Activated CD4-positive, alpha-beta T cell treated with anti-CD3 and anti-CD28 coated beads for 1 hour (primary cell): ENCODE measurements at places on chromosomes 2 and 18.

DNA sequence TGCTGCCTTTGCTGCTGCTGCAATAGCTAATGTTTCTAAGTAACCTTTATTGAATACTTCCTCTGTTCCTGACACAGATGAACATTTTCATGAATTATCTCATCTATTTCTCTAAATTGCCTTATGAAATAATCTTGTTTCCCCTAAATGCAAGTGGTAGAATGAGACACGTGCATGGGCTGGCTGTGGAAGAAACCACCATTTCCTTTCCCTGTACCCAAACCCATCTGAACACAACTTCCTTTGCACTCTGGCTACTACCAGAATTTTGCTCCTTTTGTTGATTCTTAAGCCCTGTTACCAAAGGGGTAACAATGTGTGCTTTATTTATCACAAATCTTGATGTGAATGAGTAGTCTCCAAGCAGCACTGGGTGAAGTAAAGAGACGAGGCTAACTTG, 29.2 kb downstream of the AKAIN1 start:
- no peak for DNase-seq

DNA sequence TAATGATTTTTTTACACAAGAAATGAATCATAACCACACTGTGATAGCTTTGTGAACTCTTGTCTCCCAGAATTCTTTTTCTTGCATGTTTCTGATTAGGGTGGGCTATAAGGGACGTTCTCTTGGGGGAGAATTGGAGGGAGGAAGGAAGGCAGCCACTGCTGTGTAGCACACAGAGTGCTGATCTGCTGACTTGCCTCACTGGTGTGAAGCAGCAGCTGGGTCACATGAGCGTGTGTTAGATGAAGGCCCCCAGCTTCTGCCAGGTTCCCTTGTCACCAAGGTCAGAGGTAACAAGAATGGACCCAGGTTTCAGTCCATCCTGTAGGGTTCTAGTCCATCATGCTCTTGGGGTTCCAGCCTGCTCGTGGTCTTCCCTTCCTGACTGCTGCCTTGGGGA, 107.4 kb upstream of the GLI2 start:
- no peak for DNase-seq

- no peak for DNase-seq
Measured at GRCh38 chr2:150319085-150319484, 168.4 kb downstream of the RND3 start.

GRCh38 chr2:26346454-26347053, at the start of gene ADGRF3:
ADGRF3 (minus strand) TSS chr2:26346789; CDS start chr2:26346234, 555 bp downstream.
- DNase-seq: peak; percentile 49

DNA sequence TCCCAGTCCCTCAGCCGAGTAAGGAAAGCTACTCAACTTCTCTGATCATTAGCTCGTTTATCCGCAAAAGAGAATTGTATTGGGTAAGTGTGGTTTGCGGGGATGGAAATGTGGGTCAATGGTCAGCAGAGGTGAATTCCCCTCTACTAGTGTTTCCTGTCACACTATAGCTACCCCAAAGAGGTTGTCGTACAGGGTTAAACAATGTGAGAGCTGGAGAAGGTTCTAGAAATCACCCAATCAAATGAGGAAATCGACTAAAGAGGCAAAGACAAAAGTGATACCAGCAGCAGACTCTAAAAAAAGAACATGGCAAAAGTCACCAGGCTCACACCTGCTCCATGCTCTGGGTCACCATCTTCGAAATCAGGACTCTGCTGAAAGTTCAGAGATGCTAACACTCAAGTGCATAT, 144.7 kb upstream of the ITGA4 start:
- DNase-seq: no peak

- no peak for DNase-seq
Measured at GRCh38 chr2:23745726-23746105, 181.2 kb downstream of the ATAD2B start.

- DNase-seq: no peak
Measured at GRCh38 chr18:59300676-59301285, 17.7 kb downstream of the CPLX4 start.

GRCh38 chr18:26614374-26614773, 66.0 kb upstream of the KCTD1 start:
- DNase-seq: no peak

DNA sequence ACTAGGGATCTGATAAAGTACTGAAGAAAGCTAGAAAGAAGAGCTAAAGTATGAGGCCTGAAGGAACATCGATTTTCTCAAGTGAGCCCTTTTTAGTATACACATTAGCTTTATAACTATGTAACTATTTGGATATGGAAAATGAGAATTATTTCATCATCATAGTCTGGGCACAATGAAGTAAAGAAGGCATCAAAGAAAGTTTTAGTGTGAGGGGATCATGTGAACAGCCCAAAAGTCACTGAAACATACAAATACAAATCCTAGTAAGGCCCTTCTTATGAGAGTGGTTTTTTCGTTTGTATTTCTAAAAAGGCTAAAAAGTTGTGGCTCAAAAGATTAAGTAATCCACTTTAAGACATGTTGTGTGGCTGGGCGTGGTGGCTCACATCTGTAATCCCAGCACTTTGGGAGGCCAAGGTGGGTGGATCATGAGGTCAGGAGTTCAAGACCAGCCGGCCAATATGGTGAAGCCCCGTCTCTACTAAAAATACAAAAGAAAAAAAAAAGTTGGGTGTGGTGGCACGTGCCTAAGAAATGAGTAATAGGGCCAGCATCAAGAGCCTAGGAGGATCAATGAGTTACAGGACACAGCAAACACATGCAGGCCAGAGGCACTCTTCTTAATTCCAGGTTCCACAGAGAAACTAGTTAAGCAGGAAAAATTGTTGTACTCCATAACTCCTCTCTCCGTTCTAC, 61.9 kb downstream of the PUM2 start:
- no peak for DNase-seq

DNA sequence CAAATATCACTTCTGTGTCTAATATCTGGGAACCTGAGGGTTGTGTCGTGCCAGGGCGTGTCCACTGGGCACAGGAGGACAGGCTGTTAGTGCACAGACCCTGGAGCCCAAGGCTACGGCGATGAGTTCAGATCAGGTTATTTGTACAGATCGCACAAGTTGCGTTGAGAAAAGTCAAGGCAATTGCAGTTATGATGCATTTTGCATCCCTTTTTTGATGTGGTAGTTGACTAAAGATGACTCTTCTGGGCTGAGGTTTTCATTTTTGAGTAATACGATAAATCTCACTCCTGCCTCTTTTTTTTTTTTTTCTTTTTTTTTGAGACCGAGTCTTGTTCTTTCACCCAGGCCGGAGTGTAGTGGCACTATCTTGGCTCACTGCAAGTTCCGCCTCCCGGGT, 7.2 kb downstream of the RBFA start:
- DNase-seq: no peak

GRCh38 chr2:238929242-238930081, 81.6 kb downstream of the TWIST2 start:
- DNase-seq: no peak

DNA sequence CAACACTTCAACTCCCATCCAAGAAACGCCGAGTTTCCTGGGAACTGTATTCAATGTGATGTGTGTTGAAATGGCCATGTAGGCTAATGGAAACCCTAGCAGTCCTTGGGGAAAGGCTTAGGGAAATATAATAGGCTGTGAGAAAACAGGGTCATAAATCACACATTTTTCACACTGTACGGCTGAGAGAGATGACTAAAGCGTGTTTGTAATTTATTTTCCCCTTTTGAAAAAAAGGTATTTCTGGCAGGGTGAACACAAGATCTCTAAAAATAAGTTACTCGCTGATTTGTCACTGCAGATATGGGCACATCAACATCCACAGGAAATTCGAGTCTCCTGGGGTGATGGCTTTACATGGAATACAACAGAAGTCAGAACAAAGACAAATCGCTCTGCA, 109.6 kb upstream of the ST6GAL2 start:
- no peak for DNase-seq

- DNase-seq: no peak
Measured at GRCh38 chr18:11960743-11961380, 20.4 kb upstream of the IMPA2 start.

DNA sequence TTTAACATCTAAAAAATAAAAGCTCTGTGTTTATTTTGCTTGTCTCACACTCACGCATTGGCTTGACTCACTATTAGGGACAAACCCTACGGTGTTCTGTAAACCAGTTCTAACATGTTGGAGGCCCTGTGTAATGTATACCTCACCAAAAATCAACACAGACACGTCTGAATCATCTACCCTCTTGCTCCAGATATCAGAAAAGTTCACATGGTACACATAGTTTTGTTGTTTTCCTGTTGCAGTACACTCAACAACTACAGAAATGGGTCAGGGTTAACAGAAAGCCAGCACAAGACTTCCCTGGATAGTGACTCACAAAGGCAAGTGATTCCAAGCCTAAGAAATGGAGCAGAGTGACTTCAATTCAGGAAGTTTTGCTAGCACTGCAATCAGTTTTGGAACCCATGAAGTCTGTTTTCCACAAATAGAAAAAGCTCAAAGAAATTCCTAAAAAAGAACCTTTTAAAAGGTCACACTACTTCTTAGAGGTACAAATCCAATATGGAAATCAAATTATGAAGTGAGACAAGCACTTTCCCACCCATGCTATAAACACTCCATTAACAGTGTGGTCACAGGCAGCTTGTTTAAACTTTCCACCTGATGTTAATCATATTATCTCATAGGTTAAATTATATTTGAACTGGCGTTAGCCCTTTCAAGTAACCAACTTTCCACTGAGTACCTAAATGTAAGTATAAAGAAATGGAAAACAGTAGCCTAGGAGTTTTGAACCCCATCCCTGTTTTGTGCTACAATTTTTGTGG, 87.4 kb downstream of the GAREM1 start:
- DNase-seq: no peak

GRCh38 chr2:36253086-36253485, 102.5 kb upstream of the CRIM1 start:
- no peak for DNase-seq

GRCh38 chr2:38415728-38416291, 38.7 kb upstream of the ATL2 start:
- no peak for DNase-seq

DNA sequence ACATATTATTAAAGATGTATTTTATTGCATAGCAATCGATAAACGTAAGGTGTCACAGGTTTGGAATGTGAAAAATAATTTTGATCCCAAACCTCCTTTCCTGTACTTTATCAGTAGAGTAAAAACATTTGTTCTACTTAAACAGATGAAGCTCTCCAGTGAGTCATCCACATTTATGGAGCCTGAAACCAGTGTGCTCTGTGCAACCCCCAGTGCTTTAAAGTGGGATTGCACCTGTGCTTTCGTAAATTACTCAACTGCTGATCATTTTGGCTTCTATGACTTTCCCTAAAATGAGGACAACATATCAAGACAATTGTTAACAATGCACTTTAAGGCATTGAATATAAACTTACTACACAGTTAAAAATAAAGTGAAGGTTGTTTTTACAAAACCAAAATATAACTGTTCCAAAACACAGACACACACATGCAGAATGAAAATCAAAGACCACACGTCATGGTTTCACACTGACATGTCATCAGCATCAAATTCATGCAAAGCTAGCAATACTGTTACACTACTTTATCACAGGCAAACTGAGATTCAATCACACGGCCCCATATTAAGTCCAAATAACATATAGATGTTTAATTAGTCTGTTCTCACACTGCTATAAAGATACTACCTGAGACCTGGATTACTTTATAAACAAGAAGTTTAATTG, 9.7 kb downstream of the TMEM18 start:
- no peak for DNase-seq

GRCh38 chr2:231854616-231855125, 68.4 kb downstream of the COPS7B start:
- no peak for DNase-seq

- no peak for DNase-seq
Measured at GRCh38 chr18:61400016-61400635, 66.9 kb downstream of the CDH20 start.

DNA sequence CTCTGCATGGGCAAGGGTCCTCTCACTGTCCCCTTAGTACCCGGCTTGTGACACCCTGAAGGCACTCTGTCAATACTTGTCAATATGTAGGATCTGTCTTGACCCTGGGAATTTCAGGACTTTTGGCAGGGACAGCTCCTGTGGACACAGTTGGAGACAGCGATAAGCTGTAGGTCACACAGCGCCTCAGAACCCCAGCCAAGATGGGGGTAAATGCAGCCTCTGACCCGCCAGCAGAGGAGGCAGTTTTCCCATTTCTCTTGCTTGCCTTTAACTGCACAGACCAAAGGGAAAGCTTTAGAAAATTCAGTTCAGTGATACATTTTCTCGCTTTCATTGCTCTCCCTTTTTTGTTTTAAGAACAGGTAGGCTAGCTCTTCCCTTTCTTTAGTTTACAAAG, 54.8 kb upstream of the KLHL29 start:
- DNase-seq: no peak

DNA sequence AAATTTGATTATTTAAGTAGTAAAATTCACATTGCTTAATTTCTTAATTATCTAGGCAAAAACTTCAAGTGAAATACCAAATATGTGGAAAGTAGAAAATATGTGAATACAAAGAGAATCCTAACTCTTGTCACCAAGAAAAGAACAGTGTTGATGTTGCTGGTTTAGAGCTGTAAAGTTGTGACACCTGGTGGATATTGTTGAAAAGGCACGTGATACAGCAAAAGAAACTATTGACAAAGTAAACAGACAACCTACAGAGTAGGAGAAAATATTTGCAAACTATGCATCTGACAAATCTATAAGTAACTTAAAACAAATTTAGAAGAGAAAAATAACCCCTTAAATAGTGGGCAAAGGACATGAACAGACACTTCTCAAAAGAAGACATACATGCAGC, 25.6 kb upstream of the ZC3H15 start:
- no peak for DNase-seq

DNA sequence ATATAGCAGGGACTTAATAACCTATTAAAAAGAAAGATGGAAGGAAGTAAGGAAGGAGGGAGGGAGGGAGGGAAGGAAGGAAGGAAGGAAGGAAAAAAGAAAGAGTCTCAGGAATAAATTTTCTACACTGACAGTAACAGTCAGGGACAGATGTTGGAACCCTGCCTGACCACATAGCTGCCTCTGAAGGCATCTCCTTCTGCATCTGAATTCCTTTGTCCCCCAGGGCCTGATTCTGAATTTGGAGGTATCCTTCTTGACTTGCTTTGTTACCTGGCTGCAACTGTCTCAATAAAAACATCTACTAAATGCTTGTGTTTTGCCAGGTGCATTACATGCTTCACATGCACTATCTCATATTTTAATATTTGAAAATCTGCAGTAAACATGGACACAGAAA, 17.4 kb upstream of the LRATD1 start:
- DNase-seq: no peak

DNA sequence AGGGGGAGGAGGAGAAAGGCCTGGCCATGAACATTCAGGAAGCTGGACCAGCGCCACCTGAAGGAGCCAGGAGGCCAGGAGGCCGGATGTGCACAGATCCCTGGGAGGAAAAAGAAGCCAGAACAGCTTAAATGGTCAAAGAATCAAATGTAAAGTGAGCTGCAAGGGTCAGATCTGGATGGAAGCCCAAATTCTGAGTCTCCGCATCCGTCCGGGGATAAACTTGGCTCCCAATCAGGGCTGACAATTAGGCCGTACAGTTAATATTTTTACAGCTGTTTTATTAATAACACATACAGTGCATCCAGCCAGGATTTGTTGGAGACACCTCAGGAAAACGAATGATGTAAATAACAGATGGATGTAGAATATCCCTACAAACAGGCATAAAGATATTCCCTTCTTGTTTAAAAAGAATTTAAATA, 495.1 kb upstream of the TCF4 start:
- DNase-seq: no peak
